ENCODE measurements at places on chromosomes 6 and 20. TPM values are rescaled to one million over a fixed set of nuclear protein-coding genes. Genes with fewer than 3 reads are reported as not detected.

Gene C2
- 1.6 TPM for total RNA-seq

Gene IER3
- total RNA-seq, result 578 TPM

Gene SLC22A23
- 0.39 TPM for total RNA-seq

Gene GRM1
- not detected for total RNA-seq

DNA sequence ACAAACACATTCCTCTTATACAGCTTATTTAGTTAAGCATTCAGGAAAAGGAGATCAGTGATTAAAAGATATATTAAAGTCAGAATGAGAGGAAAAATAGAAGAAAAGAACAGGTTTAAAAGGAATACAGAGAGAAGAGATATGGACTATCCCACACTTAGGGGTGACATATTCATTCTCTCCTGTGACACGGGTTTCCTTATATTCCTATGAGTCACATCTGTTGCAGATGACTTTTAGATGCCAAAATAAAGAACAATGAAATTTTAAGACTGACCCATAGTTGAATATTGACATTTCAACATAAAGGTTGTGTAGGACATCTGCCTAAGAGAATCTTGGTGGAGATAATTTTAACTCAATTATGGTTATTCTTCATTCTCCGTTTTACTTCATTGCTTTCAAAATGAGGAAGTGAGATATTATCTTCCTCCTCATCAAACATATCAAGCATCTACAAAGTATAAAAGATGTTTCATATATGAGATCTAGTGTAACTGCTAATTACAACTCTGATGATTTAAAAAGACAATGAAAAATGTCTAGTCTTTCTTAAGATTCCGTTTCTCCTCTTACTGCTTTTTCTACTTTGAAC, 1336.7 kb upstream of the CITED2 start:
- DNase-seq, result no peak

DNA sequence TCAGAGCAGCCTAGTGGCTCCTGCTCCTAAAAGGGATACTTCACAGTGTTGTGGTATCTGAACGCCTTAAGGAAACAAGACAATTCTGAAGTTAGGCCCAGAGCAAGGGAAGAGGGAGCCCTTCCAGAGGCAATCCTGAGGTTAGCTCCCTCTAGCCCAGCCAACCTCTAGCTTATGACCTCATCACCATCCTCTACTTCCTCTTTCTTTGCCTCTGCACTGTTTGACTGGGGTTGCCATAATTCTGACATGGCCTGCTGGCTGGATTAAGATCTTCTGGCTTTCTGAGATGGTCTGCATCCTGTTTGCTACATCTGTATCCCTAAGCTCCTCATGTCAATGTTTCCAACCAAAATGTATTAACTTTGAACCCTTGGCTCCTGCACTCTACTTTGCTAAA, 23.3 kb upstream of the BMP2 start:
- no peak for DNase-seq

- no peak for DNase-seq
Measured at GRCh38 chr6:21869085-21869771, 275.7 kb downstream of the SOX4 start.

DNA sequence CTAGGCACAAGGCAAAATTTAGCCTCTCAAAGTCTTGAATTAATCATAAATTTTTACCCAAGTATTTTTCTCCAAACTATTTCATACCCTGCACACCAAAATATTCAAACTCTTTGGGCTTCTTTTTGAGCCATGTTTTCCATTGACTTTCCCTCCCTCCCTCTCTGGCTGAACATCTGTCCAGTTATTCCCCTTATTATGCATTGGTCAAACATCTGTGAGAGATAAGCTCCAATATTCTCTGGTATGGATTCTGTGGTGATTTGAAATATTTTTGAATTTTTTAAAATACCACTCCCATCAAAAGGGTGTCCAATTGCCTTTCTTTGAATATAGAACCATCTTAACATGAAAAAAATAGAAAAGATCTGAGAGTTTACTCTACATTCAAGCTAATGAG, 244.2 kb downstream of the RFPL4B start:
- no peak for DNase-seq

- DNase-seq, result no peak
Measured at GRCh38 chr6:98239057-98239456, 595.3 kb upstream of the POU3F2 start.

- no peak for DNase-seq
Measured at GRCh38 chr6:170371588-170371987, 65.0 kb downstream of the FAM120B start.

- DNase-seq, result no peak
Measured at GRCh38 chr20:17500271-17500670, 30.9 kb downstream of the BFSP1 start.

GRCh38 chr6:93423542-93423941, 4.2 kb upstream of the EPHA7 start:
- no peak for DNase-seq

GRCh38 chr20:55143601-55144000, 668.2 kb downstream of the DOK5 start:
- DNase-seq, result no peak

DNA sequence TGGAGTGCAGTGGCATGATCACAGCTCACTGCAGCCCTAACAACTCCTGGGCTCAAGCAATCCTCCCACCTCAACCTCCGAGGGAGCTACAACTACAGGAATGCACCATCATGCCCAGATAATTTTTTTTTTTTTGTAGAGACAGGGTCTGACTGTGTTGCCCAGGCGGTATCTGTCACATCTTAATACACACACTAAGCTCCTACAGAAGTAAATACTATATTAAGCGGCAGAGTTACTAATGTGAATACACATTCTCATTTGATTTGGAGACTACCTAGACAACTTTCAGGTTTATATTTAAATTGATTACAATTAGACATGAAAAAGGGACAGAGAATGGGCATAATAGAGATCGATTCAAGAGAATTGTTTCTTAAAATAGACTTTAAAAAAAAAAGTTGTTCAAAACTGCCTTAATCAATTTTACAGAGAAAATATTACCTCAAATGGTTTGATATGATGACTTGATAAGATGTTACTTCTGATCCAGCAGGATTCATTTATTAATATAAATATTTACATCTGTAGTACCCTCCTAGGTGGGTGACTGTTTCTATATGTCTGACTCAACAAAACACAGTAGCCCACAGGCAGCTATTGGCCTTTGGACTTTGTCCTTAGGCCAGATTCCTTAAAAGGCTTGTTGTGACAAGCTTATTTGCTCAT, 7.1 kb upstream of the LOC128125822 start:
- DNase-seq, result no peak

Measured in activated T-helper 1 cell treated with anti-CD3 and anti-CD28 coated beads, Interleukin-12 subunit alpha, Interleukin-12 subunit beta, Interleukin-2, Interleukin-4 antibody, amounts not matched to agents 30 ng/mL and 10 ng/mL and 1 ng/mL, durations not matched to agents 14 hours and 24 hours and 36 hours (primary cell).